ENCODE measurements at places on chromosomes 1 and 21. TPM values are rescaled to one million over a fixed set of nuclear protein-coding genes. Genes with fewer than 3 reads are reported as not detected.

Gene TSACC
- not detected for total RNA-seq

Gene KRTAP7-1
- total RNA-seq = not detected

GRCh38 chr1:96465441-96465840 lies 256.1 kb upstream of the PTBP2 start:
- no peaks in the 10 kb centered on the region for H3K36me3 ChIP-seq
- H3K27me3 ChIP-seq = peaks cover 2% of the 10 kb centered on the region
- no peak for DNase-seq
- no peaks in the 10 kb centered on the region for H3K4me1 ChIP-seq
- H3K27ac ChIP-seq = no peak overlapping the region

DNA sequence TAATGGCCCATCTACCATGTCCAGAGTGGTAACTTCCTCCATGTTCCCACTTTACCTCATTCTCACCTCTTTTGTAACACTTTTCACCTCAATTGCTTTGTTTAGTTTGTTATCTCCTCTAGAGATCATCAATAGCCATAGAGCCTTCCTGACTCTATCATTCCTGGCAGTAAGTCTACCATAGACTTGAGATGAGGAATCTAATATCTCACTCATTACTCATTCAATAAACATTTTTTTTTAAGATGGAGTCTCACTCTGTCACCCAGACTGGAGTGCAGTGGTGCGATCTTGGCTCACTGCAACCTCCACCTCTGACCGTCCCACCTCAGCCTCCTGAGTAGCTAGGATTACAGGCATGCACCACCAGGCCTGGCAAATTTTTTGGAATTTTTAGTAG lies 7.1 kb downstream of the NMNAT2 start:
- no peaks in the 10 kb centered on the region for H3K27me3 ChIP-seq
- no peak for DNase-seq
- no peak overlapping the region for H3K4me3 ChIP-seq
- no peaks in the 10 kb centered on the region for H3K36me3 ChIP-seq
- H3K4me1 ChIP-seq = peaks cover 3% of the 10 kb centered on the region
- H3K27ac ChIP-seq = no peak overlapping the region

- DNase-seq = no peak
- no peak overlapping the region for H3K4me3 ChIP-seq
- peaks cover 4% of the 10 kb centered on the region for H3K27me3 ChIP-seq
Measured at GRCh38 chr1:222420633-222421032, 127.3 kb downstream of the HHIPL2 start.
